ENCODE measurements at places on chromosomes 7 and 10.

DNA sequence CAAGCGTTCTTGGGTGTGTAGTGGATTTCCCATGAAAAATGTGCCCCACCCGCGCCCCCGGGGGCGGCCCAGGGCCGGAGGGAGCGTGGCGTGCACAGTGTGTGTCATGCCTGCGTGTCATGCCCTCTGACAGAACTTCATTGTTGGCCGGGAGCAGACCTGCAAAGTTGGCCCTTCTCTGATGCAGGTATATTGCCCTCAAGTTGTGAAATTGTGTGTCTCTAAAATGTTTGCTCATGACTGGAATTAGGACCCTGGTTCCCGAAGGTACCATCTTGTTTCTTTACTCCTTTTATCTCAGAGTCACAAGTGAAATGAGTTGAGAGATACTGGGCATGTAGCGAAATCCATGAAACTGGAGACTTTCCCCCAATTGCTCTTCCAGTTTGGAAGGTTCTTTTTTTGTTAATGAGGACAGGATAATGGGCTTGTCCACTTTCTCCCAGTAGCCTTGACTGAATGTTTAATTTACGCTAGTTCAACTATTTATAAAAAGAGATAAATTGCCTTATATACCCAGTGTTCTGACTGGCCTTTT is 26.2 kb downstream of the ADK start:
- DNase-seq, result no peak

GRCh38 chr10:22323538-22324305 is 2.8 kb downstream of the BMI1 start:
- no peak for DNase-seq

DNA sequence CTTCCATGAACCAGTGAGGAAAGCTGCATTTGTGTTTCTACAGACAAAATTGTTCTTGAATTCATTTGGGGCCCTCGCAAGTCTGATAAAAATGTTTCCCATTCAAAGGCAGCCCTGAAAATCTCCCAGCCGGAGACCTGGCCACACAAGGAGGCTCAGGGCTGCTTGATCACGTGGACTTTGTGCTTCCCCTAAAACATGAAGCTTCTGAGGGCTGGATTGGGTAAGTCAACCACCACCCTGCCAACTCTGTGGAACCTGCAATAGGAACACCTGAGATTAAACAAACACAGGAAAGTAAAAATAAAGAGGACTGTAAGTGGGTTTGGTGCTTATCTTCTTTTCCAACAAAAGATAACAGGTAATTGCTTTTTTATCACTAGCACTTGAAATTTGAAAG is 133.8 kb downstream of the C10orf90 start:
- no peak for DNase-seq

DNA sequence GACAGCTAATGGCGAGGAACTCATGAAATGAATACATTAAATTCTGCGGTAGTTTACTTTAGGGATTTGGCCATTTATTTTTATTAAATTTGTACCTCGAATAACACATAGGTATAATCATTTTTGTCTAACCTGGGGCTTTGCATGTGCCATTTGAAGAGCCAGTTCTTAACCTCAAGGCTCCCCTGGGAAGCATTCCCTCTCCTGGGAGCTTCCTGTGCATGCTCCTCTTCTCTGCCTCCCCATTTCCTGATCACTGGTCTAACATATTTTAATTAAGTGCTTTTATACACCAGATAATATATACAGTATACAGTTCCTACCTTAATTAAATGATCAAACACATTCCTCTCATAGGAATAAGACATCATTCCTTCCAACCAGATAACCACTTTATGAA is 183.9 kb upstream of the FZD1 start:
- no peak for DNase-seq

GRCh38 chr10:96991313-96991841 is 159.3 kb downstream of the LCOR start:
- DNase-seq, result no peak
